Glomerular endothelial cell (primary cell): ENCODE measurements at places on chromosomes 6 and 20. TPM values are rescaled to one million over a fixed set of nuclear protein-coding genes. Genes with fewer than 3 reads are reported as not detected.

DNA sequence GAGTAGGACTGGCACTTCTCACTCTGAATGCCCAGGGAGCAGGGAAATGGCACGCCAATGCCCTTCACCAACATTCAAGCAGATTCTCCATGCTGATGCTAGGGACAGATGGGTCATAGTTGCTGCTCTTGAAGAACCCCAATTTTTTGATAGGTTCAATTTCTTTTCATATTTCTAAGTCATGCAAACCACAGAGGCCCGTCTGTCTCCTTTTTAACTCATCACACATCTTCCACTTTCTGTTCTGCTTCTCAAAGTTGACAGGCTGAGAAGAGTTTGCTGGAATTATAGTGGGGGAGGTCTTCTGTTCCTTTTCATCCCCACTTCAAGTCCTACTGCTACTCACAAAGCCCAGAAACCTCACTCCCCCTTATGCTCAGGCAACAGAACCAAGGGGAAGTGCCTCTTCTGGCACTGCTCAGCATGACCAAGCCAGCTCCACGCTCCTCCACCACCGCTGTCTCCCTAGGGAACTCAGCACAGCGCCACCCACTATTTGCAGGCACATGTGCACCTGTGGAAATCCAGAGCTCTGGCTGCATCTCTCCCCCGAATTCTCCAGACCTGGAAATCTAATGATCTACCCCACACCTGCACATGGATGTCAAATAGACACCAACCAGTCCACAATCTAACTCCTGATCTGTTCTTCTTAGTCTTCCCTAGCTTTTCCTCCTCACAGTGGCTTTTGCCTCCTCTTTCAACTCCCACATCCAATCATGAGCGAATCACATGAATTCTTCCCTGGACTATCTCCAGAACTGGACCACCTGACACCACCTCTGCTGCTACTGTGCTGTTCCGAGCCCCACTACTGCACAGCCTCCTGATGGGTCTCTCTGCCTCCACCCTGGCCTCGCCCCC is 10.7 kb downstream of the ZBTB24 start:
- no peak for DNase-seq

Gene TULP1
- total RNA-seq: not detected in 2 replicates

Gene RNF217
- 8.9 and 15.2 TPM in 2 replicates for total RNA-seq

DNA sequence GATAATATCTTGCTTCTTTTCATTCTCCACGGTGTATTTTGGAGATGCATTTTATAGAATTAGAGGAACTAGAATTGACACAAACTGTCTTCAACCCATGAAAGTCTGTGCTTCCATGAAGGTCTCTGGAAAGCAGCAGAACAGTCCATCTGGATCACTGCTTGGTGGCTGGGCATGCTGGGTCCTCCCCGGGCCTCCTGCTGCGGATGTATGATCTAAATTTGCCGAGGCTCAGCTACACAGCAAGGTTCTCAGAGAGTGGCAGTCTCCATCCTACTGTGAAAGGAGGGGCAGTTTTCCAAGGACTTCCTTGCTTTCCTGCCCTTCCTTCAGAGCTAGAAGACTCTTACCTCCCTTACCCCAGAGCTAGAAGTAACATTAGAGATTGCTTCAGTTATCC is 15.1 kb downstream of the PKIG start:
- DNase-seq: no peak

- no peak for DNase-seq
Measured at GRCh38 chr6:79413562-79414002, 123.6 kb downstream of the LCA5 start.

DNA sequence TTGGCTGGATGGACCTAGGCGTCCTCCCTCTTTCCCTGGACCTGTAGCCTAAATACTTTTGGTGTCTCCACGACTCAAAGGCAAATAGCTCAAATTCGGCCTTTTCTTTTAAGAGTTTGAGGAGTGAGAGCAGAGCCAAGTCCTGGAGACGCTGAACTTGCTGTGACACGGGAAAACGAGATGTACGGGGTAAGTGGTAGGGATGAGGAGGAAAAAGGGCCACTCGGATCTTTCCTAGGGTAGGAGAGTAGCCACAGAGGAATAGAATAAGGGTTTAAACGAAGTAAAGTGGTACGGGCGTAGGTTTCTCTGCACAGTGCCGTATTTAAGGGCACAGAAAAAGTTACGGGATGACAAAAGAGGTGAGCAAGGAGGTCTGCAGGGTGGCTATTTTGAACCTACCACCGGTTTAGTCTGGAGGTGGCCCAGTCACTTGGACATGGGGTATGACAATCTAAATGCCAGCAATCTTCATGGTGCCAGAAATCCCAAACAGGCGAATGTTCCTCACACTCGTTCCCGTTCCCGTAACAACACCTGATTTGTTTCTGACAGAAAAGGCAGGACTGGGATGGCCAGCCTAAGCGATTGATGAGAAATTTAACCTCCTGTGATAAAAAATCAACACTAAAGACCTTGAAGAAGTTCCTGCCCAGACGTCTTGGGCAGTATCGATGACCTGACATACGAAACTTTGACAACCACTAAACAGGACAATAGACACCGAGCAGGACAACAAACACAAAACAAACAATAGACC is 149.3 kb downstream of the TRIM27 start:
- no peak for DNase-seq

DNA sequence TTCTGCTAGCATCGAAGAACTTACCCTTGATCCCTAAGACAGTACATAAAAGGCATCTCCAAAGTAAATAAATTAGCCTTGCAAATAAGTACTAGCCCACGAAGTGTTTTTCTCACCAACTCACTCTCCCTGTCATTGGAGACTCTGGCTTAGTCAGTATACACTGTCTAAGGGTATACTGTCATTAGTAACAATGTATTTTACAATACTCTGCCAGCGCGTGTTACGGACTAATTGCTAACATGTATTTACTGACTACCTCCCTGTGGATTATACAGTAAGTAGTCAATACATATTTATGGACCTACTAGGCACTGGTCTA is 72.1 kb downstream of the NFATC2 start:
- DNase-seq: no peak

DNA sequence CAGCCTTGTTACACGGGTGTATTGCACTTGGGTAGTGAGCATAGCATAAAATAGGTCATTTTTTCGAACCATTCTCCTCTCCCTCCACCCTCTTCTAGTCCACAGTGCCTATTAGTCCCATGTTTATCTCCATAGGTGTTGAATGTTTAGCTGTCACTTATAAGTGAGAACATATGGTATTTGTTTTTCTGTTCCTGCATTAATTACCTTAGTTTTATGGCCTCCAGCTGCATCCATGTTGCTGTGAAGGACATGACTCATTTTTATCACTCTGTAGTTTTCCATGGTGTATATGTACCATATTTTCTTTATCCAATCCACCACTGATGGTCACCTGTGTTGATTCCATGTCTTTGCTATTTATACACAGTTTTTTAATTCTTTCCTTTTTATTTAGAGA is 889.5 kb downstream of the EYS start:
- DNase-seq: no peak

Gene ULBP1
- 3.3 and 4.1 TPM in 2 replicates for total RNA-seq
